ENCODE measurements at places on chromosomes 16 and 17.

- DNase-seq = peak; percentile 13
Observed at GRCh38 chr16:70018254-70018653, 67.1 kb downstream of the CLEC18A start.

DNA sequence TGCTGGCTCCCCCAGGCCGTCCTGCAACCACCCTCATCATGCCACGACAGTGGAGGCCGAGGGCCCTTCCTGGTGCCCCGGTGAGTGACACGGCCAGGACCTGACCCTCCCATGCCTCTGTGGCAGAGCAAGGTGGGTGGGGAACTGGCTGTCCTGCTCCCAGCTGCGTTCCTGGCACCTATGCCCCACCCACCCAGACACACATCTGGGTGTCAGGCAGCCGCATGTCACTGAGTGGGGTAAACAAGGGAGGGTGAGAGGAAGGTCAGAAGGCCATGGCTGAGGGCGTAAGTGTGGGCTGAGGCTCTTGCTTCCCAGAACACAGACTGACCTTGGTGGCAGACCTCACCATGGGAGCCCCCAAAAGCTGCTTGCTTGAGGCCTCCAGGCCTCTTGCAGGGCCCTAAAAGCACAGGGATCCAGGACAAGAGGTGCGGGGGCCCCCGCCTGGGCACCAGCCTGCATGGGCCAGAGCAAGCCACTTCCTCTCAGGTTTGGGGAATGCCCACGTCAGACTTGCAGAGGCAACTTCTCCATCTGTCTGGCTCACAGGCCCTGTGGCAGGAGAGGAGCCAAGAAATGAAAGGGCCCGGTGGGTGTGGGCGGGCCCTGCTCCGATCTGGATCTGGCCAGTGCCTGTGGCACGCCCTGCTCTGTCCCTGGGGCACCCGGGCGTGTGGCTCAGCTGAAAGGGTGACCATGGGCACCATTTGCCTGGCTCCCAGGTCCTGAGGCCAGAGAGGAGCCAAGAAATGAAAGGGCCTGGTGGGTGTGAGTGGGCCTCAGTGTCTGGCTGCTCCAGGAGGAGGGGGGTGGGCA is 3.9 kb upstream of the CCDC57 start:
- DNase-seq = peak; percentile 78

GRCh38 chr16:1075546-1075945 is 3.0 kb downstream of the SSTR5 start:
- DNase-seq = no peak

- no peak for DNase-seq
Observed at GRCh38 chr17:74123866-74124444, 79.5 kb upstream of the RPL38 start.

GRCh38 chr17:59494757-59495368 is 70.5 kb upstream of the DHX40 start:
- no peak for DNase-seq

GRCh38 chr17:30570596-30571265 is 93.5 kb downstream of the GOSR1 start:
- DNase-seq = no peak

DNA sequence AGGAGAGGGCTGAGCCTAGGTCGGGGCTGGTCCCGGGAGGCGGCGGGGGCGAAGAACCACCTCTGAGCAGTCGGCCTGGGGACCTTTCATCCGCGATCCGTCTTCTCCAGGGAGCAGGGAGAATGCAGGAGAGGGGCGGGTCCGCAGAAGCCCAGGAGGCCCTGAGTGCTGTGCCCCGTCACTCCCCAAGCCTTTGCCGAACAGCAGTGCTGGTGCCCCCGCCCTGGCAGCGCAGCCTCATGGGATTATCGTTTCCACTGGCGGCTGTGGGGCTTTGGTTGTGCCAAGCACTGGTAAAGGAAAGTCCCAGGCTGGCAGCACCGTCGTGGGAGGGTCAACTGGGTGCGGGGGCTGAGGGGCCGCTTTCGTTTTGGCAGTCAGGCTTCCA is 631 bp downstream of the TBL3 start:
- DNase-seq = no peak

DNA sequence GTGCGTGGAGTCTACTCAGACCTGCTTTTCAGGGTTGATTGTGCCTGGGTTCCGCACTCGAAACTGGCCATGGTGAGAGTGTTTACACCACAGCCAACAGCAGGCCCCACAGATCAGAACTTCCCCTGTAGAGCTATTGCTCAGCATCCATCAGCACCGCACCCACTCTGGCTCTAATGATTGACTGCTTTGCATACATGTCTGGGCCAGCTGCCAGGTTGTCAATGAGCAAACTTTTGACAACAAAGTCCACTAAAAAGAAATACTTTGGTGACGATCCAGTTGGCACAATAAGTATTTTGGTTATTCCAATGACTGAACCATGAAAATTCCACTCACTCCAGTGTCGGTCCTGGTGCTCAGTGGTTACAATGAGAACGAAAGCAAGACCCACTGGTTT is 190.7 kb downstream of the FOXL1 start:
- DNase-seq = peak; percentile 27

- DNase-seq = no peak
Observed at GRCh38 chr16:69166221-69166833, 20.6 kb upstream of the SNTB2 start.

GRCh38 chr17:17843096-17843495 is 6.3 kb upstream of the SREBF1 start:
- DNase-seq = no peak

GRCh38 chr17:34241062-34241461 is 14.0 kb upstream of the CCL2 start:
- DNase-seq = peak; percentile 55

DNA sequence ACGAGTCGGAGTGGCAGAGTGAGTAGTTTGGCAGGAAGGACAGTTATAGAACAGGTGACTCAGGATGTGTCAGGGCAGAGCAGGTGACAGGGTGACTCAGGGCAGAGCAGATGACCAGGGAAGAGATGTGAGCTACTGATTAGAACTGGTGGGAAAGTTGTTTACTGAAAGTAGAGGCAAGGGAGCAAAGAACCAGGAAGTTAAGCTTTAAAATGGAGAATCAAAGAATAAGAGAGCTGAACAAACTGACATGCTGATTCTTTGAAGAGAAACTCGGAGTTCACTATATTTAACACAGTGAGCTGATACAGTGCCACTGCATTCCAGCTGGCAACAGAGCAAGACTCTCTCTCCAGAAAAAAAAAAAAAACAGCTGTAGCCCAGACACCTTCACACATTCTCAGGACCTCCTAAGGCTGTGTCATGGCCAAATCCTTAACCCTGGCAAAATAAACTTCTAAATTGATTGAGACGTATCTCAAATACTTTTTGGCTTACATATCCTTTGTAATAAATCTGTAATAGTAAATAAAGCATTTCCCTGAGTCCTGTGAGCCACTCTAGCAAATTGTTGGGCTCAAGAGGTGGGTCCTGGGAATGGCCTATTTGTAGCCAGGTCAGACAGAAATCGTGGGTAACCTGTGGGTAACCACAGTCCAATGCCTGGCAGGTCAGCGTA is 12.3 kb upstream of the UBE2I start:
- no peak for DNase-seq

GRCh38 chr17:58313815-58314705 is 14.5 kb downstream of the TSPOAP1 start:
- DNase-seq = no peak

- DNase-seq = no peak
Observed at GRCh38 chr17:75397217-75397616, 8.3 kb downstream of the GRB2 start.

DNA sequence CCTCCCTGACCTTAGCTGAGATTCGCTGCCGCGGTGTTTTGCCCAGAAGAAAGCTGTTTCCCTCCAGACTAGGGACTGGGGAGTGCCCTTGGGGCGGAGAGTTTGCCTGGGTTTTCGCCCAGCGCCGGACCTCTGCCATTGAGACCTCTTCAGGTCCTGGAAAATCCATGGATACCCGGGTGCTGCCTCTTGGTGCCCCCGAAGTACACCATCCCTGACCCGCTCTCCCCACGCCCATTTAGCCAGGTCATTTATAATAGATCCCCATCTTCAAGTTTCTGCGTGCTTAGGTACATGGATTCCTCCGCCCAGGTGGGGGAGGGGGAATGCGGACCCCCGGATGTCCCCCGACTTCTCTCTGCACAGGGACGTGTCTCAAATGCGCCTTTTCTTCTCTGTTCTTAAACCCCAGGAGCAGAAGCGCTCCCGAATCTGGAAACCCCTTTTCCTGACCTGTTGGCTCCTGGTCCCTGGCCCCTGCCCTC is 15.0 kb upstream of the CBX8 start:
- no peak for DNase-seq

- DNase-seq = peak; percentile 82
Observed at GRCh38 chr17:58710948-58711552, 18.6 kb downstream of the RAD51C start.

DNA sequence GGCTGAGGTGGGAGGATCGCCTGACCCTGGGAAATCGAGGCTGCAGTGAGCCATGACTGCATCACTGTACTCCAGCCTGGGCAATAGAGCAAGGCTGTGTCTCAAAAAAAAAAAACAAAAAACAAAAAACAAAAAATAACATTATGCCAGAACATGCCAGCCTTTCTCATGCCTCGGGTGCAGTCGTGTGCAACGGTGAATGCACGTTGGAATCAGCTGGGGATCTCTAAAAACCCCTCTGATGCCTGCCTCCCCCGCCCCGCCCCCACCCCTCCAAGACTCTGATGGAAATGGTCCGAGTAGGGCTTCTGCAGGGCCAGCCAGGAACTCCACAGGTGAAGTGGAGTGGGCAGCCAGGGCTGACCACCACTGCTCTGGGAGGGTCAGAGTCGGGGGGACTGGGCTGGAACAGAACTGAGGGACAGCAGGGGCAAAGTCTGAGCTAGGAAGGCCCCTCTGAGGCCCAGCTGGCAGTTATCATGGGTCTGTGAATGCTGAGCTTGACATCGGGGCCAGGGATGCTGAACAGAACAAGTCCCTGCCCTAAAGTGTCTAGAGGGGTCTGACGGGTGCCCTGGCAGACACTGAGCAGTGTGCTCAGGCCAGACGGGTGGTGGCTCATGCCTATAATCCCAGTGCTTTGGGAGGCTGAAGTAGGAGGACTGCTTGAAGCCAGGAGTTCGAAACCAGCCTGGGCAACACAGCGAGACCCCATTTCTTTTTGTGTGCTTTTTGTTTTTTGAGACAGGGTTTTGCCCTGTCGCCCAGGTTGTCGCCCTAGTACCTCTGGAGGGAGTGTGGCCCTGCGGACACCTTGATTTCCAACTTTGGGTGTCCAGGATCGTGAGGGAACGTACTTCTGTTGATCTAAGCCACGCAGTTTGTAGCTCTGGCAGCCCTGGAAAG is 193.4 kb upstream of the GSE1 start:
- no peak for DNase-seq

GRCh38 chr16:88999457-89000206 is 22.6 kb upstream of the CBFA2T3 start:
- no peak for DNase-seq

DNA sequence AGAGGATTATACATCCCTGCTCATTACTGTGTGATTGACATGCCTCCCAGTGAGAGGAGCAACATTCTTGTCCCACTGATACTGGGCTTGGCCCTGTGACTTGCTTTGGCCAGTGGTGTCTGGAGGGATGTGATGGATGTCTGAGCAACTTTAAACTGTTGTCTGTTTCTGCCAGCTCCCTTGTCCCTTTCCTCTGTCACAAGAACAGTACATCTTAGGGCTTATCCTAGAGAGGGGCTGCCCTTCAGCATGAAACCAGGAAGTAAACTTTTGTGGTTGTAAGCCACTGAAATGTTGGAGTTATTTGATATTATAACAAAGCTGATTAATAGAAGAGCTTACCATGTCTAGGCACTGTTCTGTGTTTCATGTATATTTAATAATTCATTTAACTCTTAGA is 82.9 kb upstream of the GPRC5B start:
- no peak for DNase-seq

GRCh38 chr16:78704416-78704815 is 605.0 kb downstream of the WWOX start:
- DNase-seq = no peak

Data from fibroblast of pulmonary artery (primary cell).